ENCODE measurements at places on chromosomes 2 and 18.

GRCh38 chr2:98564541-98565132 lies 43.7 kb downstream of the COA5 start:
- DNase-seq = peak; percentile 33

DNA sequence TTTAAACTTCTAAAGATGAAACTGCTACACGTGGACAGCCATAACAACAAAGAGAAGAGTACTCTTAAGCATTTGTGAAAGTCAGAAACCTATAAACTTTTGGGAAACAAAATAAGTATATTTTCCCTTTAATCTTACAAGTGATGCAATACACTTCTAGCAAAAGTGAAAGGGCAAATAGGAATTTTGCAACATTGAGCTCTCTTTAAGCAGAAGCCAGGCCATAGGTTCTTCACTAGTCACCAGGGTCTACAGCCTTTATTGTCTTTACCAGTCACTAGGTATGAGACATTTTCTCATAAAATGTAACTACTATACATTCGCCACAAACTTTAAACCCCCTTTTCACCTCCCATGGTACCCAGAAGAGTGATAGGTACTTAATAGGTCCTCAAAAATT lies 37.5 kb downstream of the SCN1A start:
- DNase-seq = no peak

DNA sequence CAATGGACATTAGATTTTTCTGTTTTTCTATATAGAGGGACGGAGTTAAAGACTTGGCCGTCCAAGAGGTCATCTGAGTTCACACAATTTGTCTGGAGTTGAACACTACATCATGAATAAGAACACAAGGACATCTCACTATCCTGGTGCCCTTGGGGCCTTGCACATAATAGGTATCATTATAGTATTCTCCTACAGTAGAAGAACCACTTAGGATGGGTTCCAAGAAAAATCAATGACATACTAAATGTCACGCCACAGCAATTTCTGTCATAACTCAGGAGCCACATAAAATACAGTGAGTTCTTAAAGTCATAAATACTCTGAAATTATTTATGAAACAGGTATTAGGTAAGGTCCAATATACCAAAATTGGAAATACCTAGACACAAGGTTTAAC lies 154.4 kb downstream of the NCKAP5 start:
- DNase-seq = no peak

DNA sequence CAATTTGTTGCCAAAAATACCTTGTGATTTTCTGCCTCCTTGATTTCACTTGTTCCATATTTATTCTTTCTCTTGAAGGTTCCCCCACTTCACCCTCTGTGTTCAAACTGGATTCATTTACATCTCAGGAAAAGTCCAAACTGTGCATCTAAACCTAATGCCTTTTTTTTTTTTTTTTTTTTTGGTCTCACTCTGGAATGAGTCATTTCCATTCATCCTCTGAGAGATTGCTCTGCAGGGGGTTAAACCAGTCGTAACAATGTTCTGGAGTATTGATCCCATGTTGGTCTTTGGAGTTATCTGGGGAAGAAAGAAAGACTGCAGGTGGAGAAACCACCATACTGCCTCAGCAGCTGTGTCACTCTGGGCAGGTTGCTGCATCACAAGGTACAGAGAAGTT lies 119.7 kb downstream of the TACR1 start:
- no peak for DNase-seq

DNA sequence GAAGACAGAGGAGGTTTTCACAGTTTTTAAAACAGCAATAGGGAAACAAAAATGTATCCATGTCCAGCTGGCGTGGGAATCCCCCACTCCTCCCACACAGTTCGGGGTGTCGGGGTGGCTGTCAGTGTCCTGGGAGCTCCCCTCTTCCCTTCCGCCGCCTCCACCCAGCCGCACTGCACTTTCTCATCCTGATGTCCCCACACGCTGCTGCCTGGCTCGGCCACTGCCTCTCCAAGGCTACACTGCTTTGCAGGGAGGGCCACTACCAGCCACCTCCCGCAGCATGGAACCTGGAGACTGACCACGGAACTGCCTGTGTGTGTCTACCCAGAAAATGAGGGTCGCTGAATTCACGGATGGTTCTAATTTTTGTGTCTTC lies 138.7 kb upstream of the CTDP1 start:
- DNase-seq = no peak

GRCh38 chr18:63736876-63737275 lies 34.1 kb downstream of the SERPINB11 start:
- no peak for DNase-seq

GRCh38 chr2:207529330-207530159 lies at the start of gene CREB1:
Gene CREB1 (plus strand): TSS chr2:207529962. CDS start chr2:207555636, 25,674 bp downstream.
- DNase-seq = peak; percentile 100

GRCh38 chr2:42203792-42204191 lies 34.6 kb downstream of the EML4 start:
- DNase-seq = no peak

- DNase-seq = peak; percentile 73
These were observed 175.1 kb downstream of the GALNT1 start for GRCh38 chr18:35756506-35757117.

GRCh38 chr2:46493971-46494250 lies 14.5 kb downstream of the TMEM247 start:
- no peak for DNase-seq

DNA sequence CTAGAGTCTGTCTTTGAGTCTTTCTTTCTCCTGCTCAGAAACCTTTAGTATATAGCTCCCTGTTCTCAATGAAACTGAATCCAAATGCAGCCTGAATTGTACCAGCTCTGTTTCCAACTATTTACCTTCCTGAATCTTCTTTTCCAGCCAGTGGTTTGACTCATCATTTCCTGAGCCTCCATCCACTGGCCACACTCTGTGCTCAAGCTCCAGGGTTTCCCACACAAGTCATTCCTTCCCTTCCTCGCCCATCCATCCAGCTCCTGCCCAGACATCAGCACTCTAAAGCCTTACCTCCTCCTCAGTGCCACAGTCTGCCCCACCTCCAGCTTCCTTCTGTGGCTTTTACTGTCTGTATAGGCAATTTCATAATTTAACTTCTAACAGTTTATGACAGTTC lies 233.6 kb upstream of the RASGRP3 start:
- DNase-seq = no peak

GRCh38 chr2:178899656-178900055 lies 92.4 kb upstream of the TTN start:
- no peak for DNase-seq

GRCh38 chr2:108215794-108216211 lies 24.0 kb upstream of the SULT1C3 start:
- no peak for DNase-seq

- DNase-seq = no peak
These were observed 20.1 kb upstream of the NFATC1 start for GRCh38 chr18:79375441-79376154.

GRCh38 chr2:109171444-109172334 lies 42.7 kb downstream of the SH3RF3 start:
- DNase-seq = no peak

DNA sequence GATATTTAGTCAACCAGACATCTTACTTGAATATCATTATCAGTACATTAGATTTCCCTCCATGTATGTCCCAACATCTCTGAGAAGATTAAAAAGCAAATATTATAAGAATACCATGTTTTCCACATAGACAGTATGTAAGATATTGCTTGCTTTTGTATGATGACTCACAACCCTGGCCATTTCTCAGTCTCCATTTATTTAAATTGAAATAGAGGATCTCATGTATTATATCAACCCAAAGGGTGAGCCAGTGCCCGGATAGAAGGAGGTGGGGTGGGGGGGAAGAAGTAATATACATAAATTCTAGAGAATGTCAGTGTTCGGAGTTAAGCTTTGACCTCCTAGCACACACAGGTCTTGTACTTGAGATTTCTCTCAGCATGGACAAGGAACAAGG lies 109.6 kb downstream of the KYNU start:
- DNase-seq = no peak

- DNase-seq = no peak
These were observed 165.0 kb downstream of the DIS3L2 start for GRCh38 chr2:232126301-232127099.

DNA sequence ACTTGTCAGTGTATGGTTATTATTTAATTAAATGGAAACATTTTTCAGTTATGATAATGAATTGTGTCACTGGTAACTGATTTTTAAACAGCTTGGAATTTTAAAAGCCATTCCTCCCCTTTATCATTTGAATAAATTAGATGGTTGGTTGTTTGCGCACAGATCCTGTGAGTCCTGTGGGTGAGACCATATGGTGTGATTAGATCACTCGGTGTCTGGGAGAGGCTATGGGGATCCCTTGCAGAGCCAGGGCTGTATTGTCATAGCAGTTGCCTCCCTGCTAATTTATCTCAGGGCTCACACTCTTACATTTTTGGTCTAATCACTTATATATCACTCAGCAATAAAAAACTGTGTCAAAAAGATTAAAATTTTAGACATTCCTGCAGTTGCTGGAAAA lies 133.5 kb downstream of the ASXL3 start:
- DNase-seq = no peak

GRCh38 chr18:65487569-65487968 lies 263.2 kb upstream of the CDH7 start:
- DNase-seq = no peak

- DNase-seq = no peak
These were observed 85.0 kb downstream of the TANC1 start for GRCh38 chr2:159053161-159054031.

DNA sequence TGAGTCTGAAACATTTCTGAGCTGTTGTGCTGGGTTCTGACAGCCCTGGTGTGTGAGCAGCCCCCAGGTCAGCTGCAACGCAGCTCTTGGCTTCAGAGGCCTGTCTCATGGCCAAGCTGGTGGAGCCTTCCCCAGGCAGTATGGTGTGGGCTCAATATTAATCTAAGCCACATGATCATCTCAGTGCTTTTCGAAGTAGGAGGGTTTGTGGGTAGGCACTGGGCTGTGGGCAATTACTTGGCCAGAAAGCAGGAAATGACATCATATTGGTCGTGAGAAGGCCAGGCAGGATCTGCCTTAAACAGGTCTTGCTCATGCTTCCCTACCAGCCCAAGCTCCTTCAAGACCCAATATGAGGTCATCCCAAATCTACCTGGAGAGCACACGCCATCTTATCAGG lies 26.9 kb downstream of the LOXHD1 start:
- DNase-seq = no peak

- DNase-seq = peak; percentile 75
These were observed 7.4 kb downstream of the NFATC1 start for GRCh38 chr18:79402977-79403722.

DNA sequence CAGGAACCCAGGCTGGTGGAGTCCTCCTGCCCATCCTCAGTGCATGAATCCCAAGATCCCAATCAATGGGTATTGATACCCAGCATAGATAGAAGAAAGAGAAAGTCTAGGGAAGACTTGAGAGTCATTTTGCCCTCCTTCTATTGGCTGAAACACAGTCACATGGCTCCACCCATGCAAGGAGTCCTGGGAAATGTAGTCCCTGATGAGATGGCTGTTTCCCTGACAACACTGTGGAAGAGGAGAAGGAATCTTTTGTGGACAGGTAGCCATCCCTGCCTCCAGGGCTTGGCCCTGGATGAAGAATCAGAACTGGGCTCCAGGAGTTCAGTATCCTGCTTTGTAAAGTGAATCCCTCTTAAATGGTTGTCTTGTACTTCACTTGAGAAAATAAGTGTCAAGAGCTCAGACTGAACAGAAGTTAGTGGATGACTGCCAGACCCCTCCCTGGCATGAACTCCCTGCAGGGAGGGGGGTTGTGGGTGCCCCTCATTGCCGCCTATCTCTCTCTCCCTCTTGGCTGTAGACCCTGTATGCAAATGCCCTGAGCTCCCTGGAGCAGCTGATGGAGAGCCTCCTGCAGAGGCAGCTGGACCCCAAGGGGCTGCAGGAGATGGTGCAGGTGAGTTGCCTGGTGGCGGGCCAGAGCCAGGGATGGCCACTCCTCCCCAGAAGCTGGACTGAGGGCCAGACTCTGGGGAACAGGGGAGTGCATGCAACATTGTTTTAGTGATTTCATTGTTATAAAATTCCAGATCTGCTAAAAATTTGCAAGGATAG lies 36.1 kb downstream of the MROH2A start:
- peak; percentile 44 for DNase-seq

DNA sequence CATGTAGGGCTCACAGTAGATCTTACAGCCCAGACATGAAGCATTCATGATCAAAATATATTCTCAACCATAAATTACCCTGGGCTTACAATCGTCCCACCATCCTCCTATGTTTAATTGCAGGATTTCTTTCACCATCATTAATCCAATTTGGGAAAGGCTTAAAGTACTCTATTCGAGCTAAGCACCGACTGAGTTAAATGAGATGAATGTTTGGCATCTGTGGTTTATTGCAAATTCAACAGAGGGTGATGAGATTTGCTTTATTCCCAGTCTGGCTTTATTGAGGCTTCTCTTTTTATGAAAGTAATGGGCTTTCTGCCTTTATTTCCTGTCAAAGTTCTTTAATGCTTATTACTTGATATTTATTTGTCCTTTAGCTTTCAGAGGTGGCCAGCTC lies 159.0 kb downstream of the METTL4 start:
- no peak for DNase-seq

GRCh38 chr18:21141668-21142422 lies 30.2 kb upstream of the ROCK1 start:
- no peak for DNase-seq

DNA sequence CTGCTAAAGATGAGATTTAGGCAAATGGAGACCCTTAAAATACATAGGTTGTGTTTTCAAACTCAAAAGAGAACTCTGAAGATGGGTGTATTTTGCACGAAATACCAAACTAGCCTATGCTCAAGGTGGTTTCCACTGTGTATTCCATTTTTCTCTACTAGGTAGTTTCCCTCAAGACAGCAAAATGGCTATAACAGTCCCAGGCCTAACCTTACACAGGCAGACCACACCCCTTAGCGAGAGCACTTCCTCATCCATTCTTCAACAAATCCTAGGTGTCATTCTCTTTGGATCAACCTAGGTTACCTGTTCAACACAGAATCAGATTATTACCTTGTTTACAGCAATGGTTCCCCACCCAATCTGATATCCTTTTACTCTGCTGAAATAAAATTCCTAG lies 42.6 kb downstream of the HNRNPLL start:
- DNase-seq = no peak

DNA sequence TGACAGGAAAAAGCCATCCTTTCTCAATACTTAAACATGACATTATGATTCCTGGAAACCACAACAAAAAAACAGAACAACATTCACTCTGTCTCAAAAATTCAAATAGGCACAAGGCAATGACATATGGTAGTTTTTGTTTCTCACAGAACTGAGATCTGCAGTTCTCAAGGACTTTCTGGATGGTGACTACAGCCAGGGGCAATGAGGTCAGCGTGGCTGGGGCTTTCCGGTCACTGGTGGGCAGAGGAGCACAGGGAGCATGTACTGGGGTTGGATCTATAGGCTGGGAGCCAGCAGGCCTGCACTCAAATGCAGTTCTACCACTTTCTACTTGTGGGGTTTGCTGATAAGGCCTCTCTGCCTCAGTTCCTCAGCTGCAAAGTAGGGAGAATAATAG lies 72.0 kb downstream of the CTAGE1 start:
- DNase-seq = no peak
